ENCODE measurements at places on chromosomes 1 and 21. TPM values are rescaled to one million over a fixed set of nuclear protein-coding genes. Genes with fewer than 3 reads are reported as not detected.

DNA sequence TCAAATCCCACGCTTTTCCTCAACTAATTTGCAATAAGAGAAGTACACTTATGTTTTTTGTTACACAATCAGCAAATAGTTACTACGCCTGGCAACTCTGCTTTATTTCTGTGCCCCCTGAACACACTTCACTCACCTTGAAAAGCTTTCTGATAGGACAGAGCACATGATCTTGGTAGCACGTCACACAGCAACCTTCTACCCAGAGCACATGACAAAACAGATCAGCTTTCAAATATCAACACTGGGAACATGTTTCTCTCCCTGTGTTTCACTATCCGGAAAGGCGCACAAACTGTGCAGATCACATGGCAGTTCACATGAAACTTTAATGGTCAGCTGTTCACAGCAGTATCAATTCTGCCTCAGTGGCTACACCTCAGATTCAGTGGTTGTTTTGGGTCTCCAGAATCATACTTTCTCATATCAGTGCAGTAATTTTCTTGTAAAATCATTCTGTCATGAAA, 2.2 kb downstream of the SLC19A2 start:
- DNase-seq, result peak; percentile 49

DNA sequence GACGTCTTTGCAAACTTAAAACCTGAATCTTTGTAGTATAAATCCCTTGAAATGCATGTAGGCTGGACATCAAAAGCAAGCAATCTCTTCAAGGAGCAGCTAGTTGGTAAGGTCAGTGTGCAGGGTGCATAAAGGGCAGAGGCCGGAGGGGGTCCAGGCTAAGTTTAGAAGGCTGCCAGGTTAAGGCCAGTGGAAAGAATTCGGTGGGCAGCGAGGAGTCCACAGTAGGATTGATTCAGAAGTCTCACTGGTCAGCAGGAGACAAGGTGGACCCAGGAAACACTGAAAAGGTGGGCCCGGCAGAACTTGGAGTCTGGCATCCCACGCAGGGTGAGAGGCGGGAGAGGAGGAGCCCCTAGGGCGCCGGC, 390 bp upstream of the PCSK9 start:
- DNase-seq, result no peak

DNA sequence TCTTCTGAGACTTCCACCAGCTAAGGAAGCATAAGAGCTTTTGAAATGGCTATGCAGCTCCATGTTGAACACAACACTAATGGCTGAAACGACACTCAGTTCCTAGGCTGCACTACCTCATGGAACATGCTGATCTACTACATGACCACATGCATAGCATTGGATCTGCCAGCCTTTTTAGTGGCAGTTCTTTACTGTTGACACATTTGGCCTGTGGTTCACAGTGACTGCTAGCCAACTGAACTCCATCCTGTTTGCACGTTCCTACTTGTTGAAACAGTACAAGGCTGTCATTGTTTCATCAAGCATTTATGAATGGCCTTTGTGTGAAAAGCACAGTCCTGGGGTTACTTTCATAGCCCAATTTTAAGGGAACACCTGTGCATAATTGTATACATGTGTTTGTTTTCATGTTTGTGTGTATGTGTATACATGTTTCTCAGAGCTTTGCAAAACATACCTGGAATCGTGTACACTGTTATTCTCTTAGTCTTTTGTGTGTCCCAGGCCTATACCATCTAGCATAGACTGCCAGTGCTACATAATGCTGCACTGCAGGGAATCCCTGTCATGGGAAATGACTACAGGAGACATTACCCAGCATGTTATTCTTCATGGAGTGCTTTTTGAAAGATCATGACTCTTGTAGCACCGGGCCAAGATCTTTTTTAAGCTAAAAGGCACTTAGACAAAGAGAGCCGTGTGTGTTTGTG, 179.6 kb upstream of the ESRRG start:
- DNase-seq, result no peak

GBP1 gene
- polyA plus RNA-seq, result 41.7 TPM

DNA sequence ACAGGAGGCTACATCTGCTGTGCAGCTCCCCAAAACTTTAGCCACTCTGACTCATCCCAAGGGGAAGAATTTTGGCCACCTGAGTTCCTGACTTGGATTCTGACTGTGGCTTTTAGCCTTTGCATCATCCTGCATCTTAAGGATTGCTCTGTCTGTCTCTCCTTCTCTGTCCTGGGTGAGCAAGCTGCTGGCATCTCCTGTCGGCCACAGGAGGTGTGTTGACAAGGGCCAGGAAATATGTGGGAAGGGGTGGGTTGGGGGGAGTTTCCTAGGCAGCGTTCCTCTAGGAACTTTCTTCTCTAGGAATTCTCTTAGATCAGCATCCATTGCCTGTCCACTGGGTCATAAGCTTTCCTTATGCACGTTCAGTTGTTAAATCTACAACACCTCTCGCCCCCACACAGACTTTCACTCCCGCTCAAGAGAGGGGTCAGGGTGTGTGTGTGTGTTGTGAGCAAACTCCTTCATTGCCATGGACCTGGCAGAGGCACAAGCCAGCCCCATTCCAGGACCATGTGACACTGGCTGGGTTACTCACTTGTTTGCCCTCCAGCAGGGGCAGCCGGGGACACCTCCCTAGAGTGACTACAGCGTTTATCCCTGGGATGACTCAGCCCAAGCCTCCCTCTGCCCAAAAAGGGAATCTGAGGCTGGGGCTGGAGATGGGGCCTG, 145.0 kb upstream of the DUSP10 start:
- no peak for DNase-seq

DNA sequence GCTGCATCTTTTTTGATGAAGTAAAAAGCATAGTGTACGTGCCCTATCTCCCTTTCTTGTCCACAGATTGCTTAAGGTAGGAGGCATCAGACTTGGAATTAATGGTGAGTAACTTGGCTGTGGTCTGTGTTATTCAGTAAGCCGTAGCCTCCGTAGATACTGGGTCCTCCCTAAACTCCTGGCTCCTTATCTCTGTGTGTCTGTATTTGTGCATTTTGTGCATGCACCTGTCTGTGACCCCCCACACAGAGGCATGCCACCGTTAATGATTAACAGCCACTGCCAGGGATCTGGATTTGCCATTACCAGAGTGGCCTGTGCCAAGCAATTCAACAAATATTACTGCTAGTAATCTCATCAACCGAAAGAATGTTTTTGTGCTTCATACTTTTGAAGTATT, 31.9 kb downstream of the MAP3K21 start:
- no peak for DNase-seq

DNA sequence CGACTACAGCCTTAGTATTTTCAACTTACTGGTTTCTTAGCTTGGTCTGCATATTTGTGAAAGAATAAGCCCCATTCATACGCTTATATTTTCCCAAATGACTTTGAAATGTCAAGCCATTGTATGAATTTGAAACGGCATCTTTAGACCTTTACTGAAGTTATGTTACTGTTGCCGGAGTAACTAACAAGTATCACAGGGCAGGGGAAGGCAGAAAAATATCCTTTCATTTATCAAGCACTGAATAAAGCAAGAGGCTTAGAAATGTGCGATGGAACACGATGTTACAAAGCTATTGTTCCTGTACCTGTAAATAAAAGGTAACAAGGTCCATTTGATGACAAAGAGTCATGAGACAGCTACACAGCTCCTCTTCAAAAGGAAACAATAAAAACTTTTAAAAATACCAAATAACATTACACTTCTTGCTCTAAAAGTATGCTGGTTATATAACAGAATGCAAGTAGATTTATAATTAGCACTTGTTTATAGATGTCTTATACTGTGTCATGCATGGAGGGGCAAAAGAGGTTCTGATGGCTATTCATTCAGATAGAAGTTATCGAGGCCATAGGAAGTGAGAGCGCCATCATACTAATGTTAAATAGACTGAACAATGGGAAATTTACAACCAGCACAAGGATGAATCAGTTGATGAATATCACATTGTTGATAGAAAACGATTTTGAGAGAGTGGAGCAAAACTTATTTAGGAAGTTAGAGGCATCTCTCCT, 322.6 kb downstream of the RGS7 start:
- no peak for DNase-seq

- DNase-seq, result no peak
These were observed 18.8 kb upstream of the ARHGEF10L start for GRCh38 chr1:17520473-17521319.

DNA sequence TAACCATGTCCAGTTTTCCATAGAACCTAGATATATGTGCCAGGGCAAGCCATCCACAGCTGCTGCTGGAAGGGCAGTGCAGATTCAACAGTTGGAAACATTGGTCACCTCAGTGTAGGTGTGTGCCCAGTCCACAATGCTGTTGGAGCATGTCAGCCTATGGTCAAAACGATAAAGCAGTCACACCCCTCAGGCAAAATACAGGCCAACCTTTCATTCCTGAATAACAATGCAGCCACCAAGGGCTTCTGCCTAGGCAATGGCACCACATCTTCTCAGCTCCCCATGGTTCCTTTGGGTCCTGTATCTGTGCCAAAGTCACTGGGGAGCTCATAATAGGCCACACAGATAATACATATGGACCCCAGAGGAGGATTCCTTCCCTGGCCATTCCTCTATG, 15.1 kb upstream of the TBX19 start:
- DNase-seq, result no peak

- no peak for DNase-seq
These were observed 1.9 kb upstream of the NAV1 start for GRCh38 chr1:201537028-201537427.

GRCh38 chr1:5570931-5571330, 421.3 kb downstream of the NPHP4 start:
- DNase-seq, result no peak

GRCh38 chr1:48186306-48186839, 36.1 kb upstream of the SLC5A9 start:
- no peak for DNase-seq

FNDC5 gene
- polyA plus RNA-seq, result 15.6 TPM

CXADR gene
- 1.4 TPM for polyA plus RNA-seq

USH2A gene
- 0.01 TPM for polyA plus RNA-seq

DNA sequence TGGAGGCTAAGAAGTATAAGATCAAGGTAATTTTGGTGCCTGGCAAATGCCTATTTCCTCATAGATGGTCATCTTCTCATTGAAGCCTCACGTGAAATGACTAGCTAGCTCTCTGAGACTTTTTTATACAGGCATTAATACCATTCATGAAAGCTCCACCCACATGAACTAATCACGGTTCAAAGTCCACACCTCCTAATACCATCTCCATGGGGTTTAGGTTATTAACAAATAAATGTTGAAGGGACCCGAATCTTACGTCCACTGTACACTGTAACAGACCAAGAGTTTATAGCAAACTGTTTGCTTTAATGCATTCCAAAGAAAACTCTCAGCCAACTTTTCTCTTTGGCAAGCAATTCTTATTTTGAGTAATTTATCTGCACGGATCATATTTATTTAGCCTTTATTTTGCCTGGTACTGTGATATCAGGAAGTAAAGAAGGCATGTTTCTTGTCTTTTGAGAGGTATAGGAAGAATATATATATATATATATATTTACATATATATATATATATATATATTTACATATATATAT, 296.1 kb upstream of the LRRC7 start:
- no peak for DNase-seq

GRCh38 chr1:167761400-167761799, 39.6 kb downstream of the MPZL1 start:
- DNase-seq, result no peak

SPATA45 gene
- not detected for polyA plus RNA-seq

RIMKLA gene
- 0.27 TPM for polyA plus RNA-seq

OR2G2 gene
- not detected for polyA plus RNA-seq

- DNase-seq, result peak; percentile 79
These were observed 14.4 kb downstream of the CELSR2 start for GRCh38 chr1:109263597-109264378.

GRCh38 chr1:205421798-205422197, at the start of gene LEMD1:
LEMD1 (minus strand) TSS chr1:205422056; CDS start chr1:205420536, 1,520 bp downstream.
- no peak for DNase-seq

GJA5 gene
- 10.6 TPM for polyA plus RNA-seq

DNA sequence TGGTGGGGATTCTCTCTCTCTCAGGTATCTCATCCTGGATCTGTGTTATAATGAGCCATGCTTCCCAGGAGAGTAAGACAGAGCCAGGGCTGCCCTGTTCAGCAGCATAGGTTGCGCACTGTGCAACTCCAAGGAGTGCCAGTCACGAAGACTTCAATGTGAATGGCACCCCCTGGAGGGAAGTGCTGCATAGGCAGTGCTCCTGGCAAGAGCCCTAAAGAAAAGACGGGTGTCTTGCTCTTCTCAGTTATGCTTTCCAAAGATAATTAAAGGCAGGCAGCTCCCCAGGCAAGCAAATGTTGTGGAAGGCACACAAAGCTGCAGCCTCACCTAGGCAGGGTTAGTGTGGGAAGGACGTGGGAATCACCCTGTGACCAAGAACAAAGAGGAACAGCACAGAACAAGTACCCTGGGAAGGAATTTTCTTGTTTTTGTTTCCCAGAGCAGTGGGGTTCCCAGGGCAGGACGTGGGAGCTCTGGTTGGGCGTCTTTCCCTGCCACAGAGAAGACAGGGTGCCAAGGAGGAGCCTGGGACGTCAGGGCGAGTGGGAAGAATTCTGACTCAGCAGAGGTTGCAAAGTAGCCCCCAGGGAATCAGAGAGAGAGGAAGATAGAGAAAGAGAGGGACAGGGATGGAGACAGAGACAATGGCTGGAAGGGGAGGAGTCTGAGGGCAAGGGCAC, 120.9 kb downstream of the KCNN3 start:
- peak; percentile 19 for DNase-seq

- DNase-seq, result no peak
These were observed 6.2 kb downstream of the LRRC3 start for GRCh38 chr21:44461464-44462001.

KIF2C gene
- 0.96 TPM for polyA plus RNA-seq

LCE6A gene
- not detected for polyA plus RNA-seq

CYP4Z1 gene
- polyA plus RNA-seq, result 0.07 TPM

FCMR gene
- 6.5 TPM for polyA plus RNA-seq

CAPN8 gene
- polyA plus RNA-seq, result 0.10 TPM

TYW3 gene
- 18.3 TPM for polyA plus RNA-seq

OR2M4 gene
- polyA plus RNA-seq, result not detected

DNA sequence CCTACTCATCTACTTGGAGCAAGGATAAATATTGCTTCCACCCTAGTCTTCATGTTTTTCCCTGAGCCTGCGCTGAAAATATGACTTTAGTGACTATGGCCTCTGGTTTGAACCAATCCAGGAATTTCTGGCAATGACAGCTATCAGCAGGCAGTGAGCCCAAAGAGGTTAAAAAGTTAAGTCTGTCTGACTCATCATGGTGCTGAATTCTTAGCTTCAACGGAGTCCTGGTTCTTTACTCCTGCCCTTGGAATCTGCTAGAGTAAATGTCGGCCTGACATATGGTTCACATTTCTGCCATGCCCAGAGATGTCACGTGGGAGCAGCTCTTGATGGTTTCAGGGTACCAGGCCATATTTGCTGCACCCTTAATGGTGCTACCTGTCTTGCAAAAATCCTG, 351.6 kb upstream of the PLXNA2 start:
- DNase-seq, result peak; percentile 35

RAB25 gene
- not detected for polyA plus RNA-seq

Data from ovary (tissue), 10 donors.